Activated naive CD4-positive, alpha-beta T cell treated with anti-CD3 and anti-CD28 coated beads, Interleukin-2, amount 50 U/mL, for 72 hours (primary cell): ENCODE measurements at places on chromosomes 1 and 21.

GRCh38 chr1:145824499-145824842 is 471 bp downstream of the POLR3C start:
- no peak for DNase-seq

DNA sequence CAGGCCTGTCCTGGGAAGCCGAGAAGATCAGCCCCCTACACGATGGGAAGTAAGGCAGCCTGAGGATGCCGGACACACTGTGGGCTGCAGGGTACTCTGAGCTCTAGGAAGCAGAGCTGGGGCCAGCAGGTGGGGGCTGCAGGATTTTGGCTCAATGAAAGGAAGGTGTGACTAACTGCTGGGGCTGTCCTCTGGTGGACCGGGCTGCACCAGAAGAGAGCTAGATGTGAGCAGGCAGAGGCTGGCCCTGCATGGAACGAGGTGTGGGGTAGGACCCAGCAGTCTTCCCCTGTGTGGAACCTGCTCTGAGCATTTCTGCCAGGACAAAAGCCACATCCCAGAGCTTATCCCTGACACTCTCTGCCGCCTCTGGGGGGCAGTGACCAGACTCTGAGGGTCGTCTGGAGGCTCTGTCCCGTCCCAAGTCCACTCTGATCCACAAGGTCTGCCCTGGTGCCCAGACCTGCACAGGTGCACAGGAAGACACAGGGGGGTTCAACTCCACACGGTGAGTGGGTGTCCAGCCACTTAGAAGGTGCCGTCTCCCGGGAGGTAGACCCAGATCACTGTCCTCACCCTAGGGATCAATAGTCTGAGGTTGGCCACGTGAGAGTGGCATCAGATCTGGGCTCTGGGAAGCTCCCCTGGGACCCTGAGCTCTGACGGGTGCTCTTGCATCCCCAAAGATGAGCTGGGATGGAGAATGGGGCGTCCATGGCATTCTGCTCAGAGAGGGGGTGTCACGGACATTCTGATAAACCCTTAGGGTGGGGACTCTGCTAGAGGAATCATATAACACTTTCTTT is 187.6 kb upstream of the VAMP3 start:
- peak; percentile 43 for DNase-seq

DNA sequence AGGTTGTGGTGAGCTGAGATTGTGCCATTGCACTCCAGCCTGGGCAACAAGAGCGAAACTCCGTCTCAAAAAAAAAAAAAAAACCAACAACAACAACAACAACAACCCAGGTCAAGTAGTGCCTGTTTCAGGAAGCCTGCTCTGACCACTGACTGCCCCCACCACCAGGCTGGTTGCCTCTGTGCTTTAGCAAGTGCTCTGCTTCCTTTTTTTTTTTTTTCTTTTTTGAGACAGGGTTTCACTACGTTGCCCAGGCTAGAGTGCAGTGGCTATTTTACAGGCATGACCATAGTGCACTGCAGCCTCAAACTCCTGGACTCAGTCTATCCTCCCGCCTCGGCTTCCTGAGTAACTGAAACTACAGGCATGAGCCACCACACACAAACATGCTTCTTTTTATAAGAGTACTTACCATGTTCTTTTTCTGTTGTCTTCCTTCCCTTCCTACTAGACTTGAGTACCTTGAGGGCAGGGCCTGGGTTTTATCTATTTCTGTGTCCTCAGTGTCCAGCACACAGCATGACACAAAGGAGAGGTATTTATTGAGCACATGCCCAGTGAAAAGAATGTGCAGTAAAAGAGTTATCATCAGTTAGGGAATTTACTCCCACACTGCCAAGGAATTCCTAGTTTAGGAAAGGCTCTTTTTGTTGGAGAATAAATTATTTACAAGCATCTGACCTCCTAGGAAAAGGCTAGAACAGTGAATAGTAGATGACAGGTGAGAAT is 9.9 kb upstream of the COA7 start:
- DNase-seq, result no peak

DNA sequence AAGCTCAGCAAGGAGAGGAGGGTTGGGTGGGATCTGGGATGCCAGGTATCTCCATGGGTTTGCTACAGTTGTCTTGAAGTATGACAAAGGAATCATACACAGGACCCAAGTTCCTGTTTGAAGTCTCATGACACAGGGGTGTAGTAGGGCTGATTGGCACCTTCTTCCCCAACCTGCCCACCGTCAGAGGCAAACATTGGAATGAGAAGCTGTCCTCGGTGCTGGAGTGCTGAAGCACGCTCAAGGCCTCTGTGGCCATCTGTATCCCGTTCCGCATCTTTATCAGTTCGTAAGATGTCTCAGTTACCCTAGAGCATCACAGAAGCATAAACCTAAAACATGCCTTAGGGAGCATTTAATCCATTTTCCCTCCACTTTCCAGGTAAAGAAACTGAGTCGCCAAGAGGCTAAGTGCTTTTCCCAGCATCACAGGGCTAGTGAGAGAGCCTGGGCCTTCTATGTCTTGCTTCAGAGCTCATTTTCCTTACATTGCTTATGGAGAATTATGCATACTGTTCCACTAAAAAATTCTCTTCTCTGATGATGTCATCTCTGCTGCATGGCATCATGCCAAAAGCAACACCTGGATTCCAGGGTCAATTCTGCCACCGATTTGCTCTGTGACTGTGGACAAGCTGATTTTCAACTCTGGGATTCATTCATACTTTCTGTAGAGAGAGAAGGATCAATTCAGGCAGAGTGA is 34.2 kb downstream of the VWA5B1 start:
- no peak for DNase-seq

- no peak for DNase-seq
Observed at GRCh38 chr1:175900171-175900570, 156.8 kb upstream of the TNR start.

GRCh38 chr1:66503841-66504470 is 30.0 kb upstream of the SGIP1 start:
- peak; percentile 49 for DNase-seq

- DNase-seq, result no peak
Observed at GRCh38 chr1:29772584-29773100, 536.3 kb downstream of the PTPRU start.

GRCh38 chr1:231279081-231279480 is 38.1 kb downstream of the GNPAT start:
- DNase-seq, result no peak

DNA sequence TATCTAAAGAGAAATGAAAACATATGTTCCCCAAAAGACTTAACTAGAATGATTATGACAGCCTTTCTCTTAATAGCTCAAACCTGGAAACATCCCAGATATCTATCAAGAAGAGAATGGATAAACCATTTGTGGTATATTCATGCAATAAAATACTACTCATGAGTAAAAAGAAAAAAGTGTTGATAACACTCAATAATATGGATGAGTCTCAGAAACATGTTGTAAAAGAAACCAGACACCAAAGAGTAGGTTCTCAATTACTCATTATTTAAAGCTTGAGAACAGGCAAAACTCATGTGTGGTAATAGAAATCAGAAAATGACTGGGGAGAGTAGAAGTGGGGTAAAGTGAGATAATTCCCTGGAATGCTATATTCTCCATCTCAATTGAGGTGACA is 154.1 kb downstream of the PHTF1 start:
- DNase-seq, result no peak

GRCh38 chr1:9894115-9894514 is 16.0 kb downstream of the CTNNBIP1 start:
- no peak for DNase-seq

- DNase-seq, result no peak
Observed at GRCh38 chr1:50853325-50853724, 106.7 kb downstream of the FAF1 start.

GRCh38 chr1:100523038-100523652 is 14.8 kb upstream of the GPR88 start:
- no peak for DNase-seq

GRCh38 chr1:161936786-161937185 is 86.9 kb downstream of the OLFML2B start:
- DNase-seq, result no peak

GRCh38 chr1:160647329-160647720 is 481 bp upstream of the SLAMF1 start:
- no peak for DNase-seq

GRCh38 chr1:213268221-213268620 is 217.2 kb downstream of the RPS6KC1 start:
- DNase-seq, result no peak

GRCh38 chr1:156775799-156776198 is 8.5 kb downstream of the PRCC start:
- DNase-seq, result no peak

DNA sequence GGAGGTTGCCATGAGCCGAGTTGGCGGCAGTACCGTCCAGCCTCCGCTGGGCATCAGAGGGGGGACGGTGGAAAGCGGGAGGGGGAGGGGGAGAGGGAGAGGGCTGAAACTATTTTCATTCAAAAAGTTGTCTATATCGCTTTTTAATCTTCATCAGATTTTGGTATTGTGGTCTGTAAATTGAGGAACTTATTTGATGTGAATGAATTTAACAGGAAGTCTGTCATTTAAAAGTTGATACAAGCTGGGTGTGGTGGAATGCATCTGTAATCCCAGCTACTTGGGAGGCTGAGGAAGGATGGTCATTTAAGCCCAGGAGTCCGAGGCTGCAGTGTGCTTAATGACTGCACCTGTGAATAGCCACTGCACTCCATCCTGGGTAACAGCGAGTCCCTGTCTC is 3.0 kb upstream of the EPHX4 start:
- DNase-seq, result no peak

GRCh38 chr1:4599521-4599920 is 54.9 kb upstream of the AJAP1 start:
- DNase-seq, result no peak

- DNase-seq, result peak; percentile 78
Observed at GRCh38 chr1:41626616-41627375, 142.3 kb upstream of the EDN2 start.

GRCh38 chr1:110084227-110085078 is 14.0 kb upstream of the ALX3 start:
- no peak for DNase-seq

DNA sequence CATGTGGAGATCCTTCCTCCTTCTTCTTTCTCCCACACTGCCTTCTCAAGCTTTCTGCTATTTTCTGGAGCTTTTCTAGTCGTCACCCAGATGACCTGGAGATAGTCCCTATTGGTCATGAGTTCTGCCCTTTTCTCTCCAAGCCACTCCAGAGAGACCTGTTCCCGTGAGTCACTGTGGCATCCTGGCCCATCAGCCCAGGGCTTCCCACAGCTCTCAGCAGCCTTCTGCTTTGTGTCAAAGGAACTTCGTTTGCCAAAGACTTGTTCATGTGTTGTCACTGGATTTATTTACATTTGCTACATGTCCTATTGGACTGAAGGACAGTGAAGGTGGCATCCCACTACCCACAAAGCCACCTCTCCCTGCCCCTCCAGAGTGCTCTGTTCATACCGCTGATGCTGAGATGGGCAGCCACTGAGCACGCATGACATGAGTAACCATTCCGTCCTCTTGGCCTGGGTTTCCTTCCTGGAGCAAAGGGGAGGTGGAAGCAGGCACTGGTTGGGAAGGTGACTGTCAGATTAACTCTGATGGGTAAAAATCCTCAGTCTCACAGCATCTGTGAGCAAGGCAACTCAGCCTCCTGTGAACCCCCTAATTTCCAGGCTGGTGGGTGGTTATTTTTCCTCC is 119.2 kb downstream of the EDEM3 start:
- DNase-seq, result no peak

DNA sequence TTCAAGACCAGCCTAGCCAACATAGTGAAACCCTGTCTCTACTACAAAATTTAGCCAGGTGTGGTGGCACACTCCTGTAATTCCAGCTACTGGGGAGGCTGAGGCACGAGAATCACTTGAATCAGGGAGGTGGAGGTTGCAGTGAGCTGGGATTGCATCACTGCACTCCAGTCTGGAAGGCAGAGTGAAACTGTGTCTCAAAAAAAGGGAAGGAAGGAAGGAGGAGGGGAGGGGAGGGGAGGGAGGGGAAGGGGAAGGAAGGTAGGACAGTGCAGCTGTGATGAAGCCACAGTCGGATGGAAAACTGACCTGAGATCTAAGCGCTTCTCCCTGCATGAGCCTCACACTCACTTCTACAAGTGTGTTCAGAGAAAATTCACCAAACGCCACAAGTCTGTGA is 22.0 kb upstream of the FHAD1 start:
- no peak for DNase-seq

- no peak for DNase-seq
Observed at GRCh38 chr1:19123837-19124236, 86.2 kb downstream of the UBR4 start.

DNA sequence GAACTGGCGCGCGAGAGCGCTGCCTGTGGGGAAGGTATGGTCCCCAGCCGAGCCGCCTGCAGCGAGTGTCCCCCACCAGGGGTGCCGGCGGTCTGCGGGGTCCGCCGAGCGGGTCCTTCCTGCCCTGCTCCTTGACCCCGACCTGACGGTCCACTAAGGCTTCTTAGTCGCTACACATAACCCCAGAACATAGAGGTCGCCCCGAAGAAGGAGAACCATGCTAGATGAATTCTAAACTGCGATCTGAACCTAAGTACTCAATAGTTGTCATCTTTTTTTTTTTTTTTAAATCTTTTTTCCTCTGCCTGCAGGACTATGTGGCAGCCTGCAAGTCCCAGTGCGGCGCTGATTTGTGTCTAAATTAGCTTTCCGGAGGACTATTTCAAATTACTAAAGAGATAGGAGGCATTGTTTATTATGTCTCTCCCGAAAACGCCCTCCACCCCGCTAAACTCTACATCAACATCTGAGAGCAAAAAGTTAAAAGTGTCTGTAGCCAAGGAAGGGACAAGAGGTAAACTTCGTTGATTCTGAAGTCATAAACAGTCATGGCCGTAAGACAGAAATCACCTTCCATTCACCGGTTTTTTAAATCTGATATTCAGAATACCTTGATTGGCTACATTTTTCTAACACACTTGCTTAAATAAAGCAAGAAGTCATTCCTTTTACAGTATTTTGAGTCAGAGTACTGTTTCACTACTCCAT is 476 bp downstream of the AXDND1 start:
- no peak for DNase-seq

DNA sequence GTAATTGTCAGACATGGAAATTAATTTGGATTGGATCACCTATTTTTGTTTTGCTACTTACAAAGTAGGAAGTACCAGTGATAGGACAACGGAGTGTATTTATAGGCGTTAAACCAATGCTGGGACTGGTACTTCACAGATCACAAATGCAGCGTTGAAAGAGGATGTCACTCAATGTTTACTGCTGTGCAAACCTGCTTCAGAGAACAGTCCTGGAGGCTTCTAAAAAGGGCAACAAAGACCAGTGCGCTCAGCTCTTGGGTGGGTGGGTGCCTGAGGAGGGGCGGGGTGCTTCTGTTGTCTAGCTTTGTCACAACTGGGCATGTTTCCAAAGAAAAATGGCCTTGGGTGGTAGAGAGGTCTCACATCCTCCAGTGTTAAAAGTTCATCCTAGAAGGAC is 2.1 kb downstream of the C1orf21 start:
- no peak for DNase-seq

DNA sequence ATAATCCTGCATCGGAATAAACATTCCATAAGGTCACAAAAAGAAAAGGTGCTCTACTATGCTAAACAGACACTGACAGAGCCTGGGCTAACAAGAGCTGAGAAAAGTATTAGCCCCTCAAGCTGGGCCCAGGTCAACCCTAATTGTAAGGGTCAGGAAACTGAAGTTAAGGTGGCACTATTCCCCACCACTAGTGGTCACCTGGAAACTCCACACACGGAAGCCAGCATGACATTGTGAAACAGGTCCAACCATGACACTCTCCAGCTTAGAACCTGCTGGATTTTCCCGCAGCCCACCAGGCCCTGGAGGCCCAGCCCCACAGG is 1.2 kb downstream of the PTTG1IP start:
- DNase-seq, result no peak
